ENCODE measurements at places on chromosomes 1 and 21. TPM values are rescaled to one million over a fixed set of nuclear protein-coding genes. Genes with fewer than 3 reads are reported as not detected.

The ZBTB40 gene
- 14.2 TPM for total RNA-seq

The ALX3 gene
- total RNA-seq: not detected

The NASP gene
- 72.8 TPM for total RNA-seq

The GABPA gene
- total RNA-seq: 17.4 TPM

The RAB3B gene
- 0.08 TPM for total RNA-seq

The KISS1 gene
- total RNA-seq: not detected

The CFAP141 gene
- total RNA-seq: not detected

The RPTN gene
- total RNA-seq: not detected

The DMRTA2 gene
- 0.21 TPM for total RNA-seq

The PDPN gene
- total RNA-seq: not detected

The PLA2G4A gene
- total RNA-seq: 35.7 TPM

The CFAP298 gene
- total RNA-seq: 55.3 TPM

The PADI3 gene
- total RNA-seq: 0.21 TPM

The S100A7A gene
- not detected for total RNA-seq

The PROK1 gene
- total RNA-seq: not detected

The SHISA4 gene
- 34.1 TPM for total RNA-seq

The FCRL2 gene
- total RNA-seq: 0.03 TPM

The STRIP1 gene
- total RNA-seq: 35.5 TPM

The DIO1 gene
- total RNA-seq: not detected

The ADAMTS4 gene
- total RNA-seq: not detected

The INSRR gene
- total RNA-seq: not detected

The SPAG17 gene
- total RNA-seq: not detected

The ST6GALNAC3 gene
- 70.7 TPM for total RNA-seq

Data from SK-MEL-5 (cell line).